ENCODE measurements at places on chromosomes 1 and 21.

DNA sequence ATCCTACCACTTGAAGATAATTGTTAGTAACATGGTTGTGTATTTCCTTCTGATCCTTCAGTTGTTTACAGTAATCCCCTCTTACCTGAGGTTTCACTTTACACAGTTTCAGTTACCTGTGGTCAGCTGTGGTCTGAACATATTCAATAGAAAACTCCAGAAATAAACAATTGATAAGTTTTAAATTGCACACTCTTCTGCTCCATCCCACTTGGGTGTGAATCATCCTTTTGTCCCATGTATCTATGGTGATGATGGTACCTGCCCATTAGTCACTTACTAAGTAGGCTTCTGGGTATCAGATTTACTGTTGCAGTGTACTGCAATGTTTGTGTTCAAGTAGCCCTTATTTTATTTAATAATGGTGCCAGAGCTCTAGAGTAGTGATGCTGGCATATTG, 62.5 kb downstream of the OSBPL9 start:
- DNase-seq = no peak

- DNase-seq = no peak
These were observed at the start of gene ZFP69 for GRCh38 chr1:40476924-40477677. Gene ZFP69 (plus strand): TSS chr1:40477290. CDS start chr1:40479362, 2,072 bp downstream.

- no peak for DNase-seq
These were observed 162.6 kb downstream of the RUNX1 start for GRCh38 chr21:34886240-34887104.

- no peak for DNase-seq
These were observed 218.3 kb downstream of the LRRIQ3 start for GRCh38 chr1:73979684-73980083.

- DNase-seq = no peak
These were observed 7.0 kb downstream of the EPB41 start for GRCh38 chr1:28921286-28921869.

DNA sequence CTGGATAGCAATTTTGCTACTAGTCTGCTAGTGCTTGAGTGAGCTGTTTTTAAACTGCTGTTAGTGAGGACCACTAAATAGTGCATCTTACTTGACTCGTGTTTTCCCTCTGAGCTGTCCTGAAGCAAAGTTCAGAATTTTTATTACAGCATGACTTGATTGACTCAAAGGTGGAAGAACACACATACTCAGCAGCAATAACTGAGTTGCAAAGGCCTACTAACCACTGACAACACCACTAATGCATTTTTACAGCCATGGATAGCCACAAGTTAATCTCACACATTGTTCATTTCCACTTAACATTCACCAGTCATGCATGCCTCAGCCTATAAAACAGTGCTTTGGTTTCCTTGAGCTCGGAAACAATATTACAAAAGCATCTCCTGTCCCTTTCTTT, 148.7 kb downstream of the RUNX1 start:
- no peak for DNase-seq

DNA sequence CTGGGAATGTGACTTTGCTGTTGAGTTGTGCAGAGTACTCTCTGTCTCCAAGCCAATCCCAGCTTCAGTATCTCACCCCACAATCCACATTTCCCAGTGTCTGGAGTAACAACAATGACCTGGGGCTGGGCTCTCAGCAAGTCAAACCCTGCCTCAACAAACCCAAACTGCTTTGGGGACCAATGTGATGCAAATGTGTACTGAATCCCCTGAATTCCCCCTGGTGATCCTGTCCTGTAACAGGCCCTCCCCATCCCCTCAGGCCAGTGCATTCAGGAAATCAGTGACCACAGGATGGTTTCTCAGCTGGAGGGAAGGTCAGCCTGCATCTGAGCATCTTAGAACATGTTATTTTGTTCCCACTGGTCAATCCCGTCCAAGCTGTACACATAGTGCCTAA, 36.7 kb upstream of the HAO2 start:
- DNase-seq = no peak

DNA sequence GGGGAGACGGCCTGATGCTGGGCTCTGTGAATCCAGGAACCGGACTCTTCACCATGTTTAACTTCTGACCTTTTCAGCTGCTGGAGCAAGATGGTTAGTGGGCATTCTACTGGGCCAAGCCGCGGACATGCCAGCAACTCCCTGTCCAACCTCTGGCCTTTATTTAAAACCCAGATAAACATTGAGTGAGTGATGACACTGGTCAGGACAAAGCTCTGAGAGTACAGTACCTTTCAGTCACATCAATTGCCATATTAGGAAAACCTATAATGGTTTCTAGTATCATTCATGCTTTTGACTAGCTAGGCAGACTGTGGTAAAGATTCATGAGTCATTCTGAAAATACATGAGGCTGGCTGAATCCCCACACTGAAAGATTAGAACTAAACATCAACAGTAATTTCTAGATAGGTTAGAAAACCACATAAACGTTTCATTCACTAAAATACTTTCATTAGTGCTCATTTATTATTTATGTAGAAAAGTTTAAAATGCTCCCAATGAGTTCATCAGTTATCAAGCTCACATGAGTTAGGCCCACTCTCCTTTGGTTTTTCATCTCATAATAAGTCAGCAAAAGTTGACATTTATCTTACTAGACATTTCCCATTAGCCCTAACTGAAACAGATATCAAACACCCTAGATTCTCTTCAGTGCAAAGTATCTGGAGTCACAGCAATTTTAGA, 7.1 kb upstream of the ACTA1 start:
- no peak for DNase-seq

DNA sequence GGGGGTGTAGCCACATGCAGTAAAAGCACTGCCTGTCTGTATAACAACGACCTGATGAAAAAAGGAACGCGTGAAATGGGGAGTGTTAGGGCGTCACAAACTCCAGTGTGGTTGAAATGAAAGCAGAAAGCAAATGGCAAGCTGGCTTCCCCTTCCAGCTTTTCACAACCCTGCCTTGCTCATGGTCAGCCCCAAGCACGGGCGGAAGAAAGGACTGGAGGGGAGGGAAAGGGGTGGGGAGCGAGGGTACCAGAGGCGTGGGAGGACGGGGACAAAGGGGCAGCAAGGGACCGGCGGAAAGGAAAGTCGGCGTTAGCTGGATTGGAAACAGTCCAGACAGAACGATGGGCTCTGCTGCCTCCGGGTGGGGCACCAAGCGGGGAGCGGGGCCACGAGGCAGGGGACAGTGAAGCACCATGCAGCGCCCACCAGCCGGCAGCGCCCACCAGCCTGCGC, 9.6 kb downstream of the VPS26C start:
- DNase-seq = no peak

- DNase-seq = no peak
These were observed 120.9 kb downstream of the ASTN1 start for GRCh38 chr1:177043597-177043996.

All from PC-9 (cell line).